Stimulated activated CD8-positive, alpha-beta memory T cell treated with anti-CD3 and anti-CD28 coated beads, Interleukin-12 subunit alpha, Interleukin-12 subunit beta, amount 100 ng/mL, for 4 hours (primary cell): ENCODE measurements at places on chromosomes 13 and 19.

GRCh38 chr13:75829830-75830229 is 193.7 kb downstream of the LMO7 start:
- DNase-seq: no peak

- no peak for DNase-seq
Measured at GRCh38 chr13:88627071-88627470, 955.9 kb downstream of the SLITRK5 start.

DNA sequence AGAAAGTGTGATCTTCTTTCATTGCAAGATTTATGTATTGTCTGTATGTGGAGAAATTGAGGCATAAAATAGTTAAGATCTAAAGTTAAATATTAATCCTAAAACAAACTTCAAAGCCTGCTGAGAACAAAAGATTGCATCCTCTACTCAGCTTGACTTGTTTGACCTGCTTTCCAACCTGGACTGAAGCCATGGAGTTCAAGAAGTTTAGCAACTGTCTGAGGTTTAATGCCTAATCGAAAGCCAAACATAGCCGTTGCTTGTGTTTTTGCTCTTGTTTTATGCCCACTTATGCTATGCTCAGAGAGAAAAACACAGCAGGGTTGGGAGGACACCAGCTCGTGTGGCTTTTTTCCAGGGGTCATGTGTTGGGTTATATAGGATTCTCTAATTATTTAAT is 135.6 kb downstream of the NUFIP1 start:
- no peak for DNase-seq

GRCh38 chr19:19532806-19533701 is 4.3 kb downstream of the YJEFN3 start:
- DNase-seq: no peak

- no peak for DNase-seq
Measured at GRCh38 chr19:13938301-13939064, at the start of gene PODNL1. PODNL1 (minus strand) TSS chr19:13938417; CDS start chr19:13938181, 236 bp downstream.
